ENCODE measurements at places on chromosomes 1 and 21.

- no peak for DNase-seq
Observed at GRCh38 chr1:24110642-24111261, 1.2 kb downstream of the MYOM3 start.

- DNase-seq: no peak
Observed at GRCh38 chr21:42423197-42423675, 19.5 kb downstream of the UBASH3A start.

DNA sequence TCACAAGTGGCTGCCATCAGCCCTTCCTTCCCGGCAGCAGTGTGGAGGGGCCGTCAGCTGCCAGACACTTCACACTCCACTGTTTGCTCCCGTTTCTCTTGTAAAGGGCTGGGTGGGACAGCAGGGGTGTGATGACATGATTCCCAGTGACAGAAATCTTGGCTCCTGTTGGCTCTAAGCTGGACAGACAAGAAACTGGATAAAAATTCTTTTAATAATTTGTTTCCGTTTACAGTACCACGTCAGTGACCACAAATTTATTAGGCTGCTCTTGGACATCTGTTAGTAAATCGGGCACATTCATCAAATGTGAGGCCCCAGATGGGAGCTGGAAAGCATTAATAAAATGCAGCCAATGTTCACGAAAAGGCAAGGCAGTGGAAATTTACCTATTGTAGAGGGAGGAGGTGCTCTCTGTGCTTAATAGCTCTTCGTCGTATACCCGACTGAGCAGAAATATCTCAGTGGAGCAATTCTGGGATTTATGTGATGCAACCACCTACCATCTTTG is 353.7 kb upstream of the GREM2 start:
- no peak for DNase-seq

GRCh38 chr1:230387876-230388275 is 38.3 kb downstream of the PGBD5 start:
- no peak for DNase-seq

- no peak for DNase-seq
Observed at GRCh38 chr1:203173566-203173965, 2.1 kb downstream of the MYBPH start.

DNA sequence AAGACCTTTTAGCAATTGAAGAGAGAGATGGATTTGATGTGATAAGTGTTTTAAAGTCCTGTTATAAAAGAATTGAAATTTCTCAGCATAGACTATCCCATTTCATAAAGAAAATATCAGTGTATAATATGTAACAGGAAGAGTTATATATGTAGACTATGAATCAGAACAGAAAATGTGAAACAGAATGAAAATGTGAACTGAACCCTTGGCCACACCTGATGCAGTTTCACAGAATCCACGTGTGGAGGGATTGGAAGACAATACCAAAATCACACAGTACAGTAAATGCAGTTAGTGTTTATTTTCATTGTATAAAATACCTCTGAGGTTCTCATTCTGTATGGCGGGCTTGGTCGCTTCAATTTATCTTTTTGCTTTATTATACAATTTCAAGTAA is 9.9 kb upstream of the SLAMF1 start:
- no peak for DNase-seq

GRCh38 chr1:29500041-29500440 is 263.7 kb downstream of the PTPRU start:
- DNase-seq: no peak

DNA sequence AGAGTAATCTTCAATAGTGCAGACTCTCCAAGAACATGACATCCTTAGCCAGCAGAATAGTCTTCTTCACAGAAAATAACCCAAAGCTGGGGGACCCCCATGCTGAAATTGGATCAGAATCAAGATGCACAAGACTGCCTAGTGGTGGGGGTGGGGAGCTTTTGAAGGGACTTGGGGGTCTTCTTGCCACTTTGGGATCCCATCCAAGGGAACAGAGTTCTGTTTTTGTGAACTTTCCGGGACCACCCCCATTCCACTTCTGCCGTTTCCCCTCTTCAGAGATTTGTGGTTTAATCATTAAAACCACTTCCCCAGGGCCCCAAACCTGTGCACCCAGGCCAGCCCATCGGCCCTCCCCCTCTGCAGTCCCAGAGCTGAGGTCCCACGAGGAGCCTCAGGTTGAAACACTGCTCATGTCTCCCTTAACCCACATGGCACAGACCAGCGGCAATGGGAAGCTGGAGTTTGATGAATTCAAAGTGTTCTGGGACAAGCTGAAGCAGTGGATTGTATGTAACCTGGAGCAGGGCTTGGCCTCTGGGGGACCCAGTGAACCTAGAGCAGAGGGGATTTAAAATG is 44.9 kb downstream of the CAPN9 start:
- DNase-seq: no peak

DNA sequence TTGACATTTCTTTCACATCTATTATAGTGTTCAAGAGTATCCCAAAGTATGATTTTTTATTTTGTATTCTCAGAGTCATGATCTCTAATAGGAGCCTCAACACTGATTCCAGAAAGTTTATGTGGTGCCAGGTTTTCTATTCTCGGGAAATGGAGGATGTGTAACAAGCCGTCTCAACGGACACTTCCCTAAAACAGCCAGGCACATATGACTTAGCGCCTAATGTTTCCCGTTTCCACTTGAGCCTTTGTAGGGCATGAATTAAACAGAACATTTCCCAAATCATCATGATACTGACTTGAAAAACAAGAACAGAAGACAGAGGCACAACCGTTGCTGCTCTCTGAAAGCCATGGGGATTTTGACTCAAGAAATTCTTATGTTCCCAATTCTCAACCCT is 8.0 kb downstream of the CYYR1 start:
- no peak for DNase-seq

DNA sequence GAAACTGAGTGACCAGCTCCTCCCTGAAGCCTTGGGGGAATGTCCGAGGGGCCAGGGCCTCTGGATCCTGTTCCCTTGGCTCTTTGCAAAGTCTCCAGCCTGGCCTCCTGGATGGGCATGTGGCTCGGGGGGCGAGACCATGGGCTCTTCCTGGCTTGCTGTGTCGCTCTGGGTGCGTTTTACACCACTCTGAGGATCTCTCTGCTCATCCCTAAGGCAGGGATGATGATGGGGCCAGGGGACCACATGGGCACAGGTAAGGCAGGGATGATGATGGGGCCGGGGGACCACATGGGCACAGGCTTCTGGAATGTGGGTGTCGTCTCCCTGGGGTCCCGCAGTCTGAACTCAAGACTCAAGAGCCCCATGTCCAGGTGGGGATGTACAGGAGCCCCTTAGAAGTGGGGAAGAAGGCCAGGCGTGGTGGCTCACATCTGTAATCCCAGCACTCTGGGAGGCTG is 17.7 kb downstream of the TP73 start:
- no peak for DNase-seq

GRCh38 chr1:91334856-91335255 is 69.8 kb downstream of the HFM1 start:
- peak; percentile 59 for DNase-seq

All from fibroblast of skin of scalp (primary cell).